Activated CD4-positive, alpha-beta memory T cell treated with anti-CD3 and anti-CD28 coated beads for 36 hours (primary cell): ENCODE measurements at places on chromosomes 5 and 9.

GRCh38 chr5:71533615-71534014 lies 53.5 kb upstream of the MCCC2 start:
- no peak for DNase-seq

DNA sequence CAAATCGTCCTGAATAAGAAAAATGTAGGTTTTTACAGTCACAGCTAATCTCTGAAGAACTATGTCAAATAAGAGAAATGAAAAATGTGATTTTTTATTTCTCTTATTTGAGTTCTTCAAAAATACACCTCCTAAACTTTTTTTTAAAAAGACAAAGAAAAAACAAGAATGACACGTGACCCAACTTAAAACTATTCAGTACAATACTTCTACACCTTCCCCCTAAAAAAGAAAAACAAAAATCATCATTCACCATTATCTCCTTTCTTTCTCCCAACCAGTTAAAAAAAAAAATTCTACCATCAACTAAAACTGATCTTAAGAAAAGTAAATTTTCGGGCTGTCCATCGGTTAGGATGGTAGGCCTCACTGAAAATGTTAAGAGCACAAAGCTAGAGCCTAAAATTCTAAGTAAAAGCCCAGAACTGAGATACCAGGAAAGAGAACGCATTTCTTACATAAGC lies 2.1 kb downstream of the RNF145 start:
- DNase-seq: no peak

- no peak for DNase-seq
Measured at GRCh38 chr5:36526537-36526936, 79.9 kb upstream of the SLC1A3 start.

DNA sequence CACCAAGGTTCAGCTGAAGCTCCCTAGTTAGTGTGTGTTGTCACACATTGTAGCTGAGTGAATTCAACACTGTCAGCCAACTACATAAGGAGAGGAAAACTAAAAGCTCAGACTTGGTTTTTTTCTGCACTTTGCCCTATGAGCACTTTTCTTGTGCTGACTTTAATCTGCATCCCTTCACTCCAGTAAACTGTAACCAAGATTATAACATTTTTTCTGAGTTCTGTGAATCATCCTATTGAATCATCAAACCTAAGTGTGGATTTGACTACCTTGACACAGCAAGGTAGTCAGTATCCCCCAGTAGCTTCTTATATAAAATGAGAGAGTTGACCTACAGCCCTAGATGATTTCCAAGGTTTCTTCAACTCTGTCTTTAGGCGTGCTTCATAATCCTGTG lies 325.0 kb downstream of the AGTPBP1 start:
- DNase-seq: no peak

- no peak for DNase-seq
Measured at GRCh38 chr5:150473673-150474358, 24.3 kb upstream of the RPS14 start.

GRCh38 chr5:121841892-121842291 lies 9.8 kb upstream of the FTMT start:
- DNase-seq: no peak

GRCh38 chr5:135738564-135738875 lies 95.9 kb upstream of the SLC25A48 start:
- no peak for DNase-seq

GRCh38 chr5:82046276-82046647 lies 74.4 kb downstream of the ATG10 start:
- no peak for DNase-seq

DNA sequence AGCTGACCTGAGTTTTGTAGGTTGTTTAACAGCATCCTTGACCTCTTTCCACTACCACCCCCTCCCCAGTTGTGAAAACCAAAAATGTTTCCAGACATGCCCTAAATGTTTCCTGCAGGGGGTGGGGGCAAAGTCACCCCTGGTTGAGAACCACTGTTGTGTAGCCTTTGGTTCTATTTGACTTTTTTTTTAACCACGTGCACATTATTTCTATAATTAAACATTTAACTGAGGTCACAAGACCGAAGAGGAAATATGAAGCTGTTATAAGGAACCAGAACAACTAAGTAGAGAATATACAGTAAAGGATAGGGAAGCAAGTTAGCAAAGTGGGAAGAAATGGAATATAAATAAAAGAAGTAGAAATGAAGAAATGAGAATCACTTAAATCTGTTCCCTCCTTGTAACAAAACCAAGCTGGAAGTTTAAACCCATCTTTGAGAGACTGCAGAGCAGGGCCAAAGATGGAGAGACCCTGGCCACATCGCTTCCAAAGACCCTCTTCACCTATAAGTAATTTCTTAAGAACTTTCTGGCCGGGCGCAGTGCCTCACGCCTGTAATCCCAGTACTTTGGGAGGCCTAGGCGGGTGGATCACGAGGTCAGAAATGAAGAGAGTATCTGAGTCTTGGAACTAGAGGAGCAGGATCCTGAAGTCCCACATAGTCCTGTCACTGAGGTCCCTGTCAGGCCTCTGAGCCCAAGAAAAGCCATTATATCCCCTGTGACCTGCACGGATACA lies 14.4 kb downstream of the SIT1 start:
- no peak for DNase-seq

- DNase-seq: no peak
Measured at GRCh38 chr9:29701971-29702370, 2128.7 kb upstream of the C9orf72 start.

GRCh38 chr5:107519900-107520354 lies 150.8 kb downstream of the EFNA5 start:
- DNase-seq: no peak

- DNase-seq: no peak
Measured at GRCh38 chr5:1208743-1209488, 7.5 kb downstream of the SLC6A19 start.

- no peak for DNase-seq
Measured at GRCh38 chr9:94010980-94011533, 55.9 kb upstream of the BARX1 start.

- peak; percentile 54 for DNase-seq
Measured at GRCh38 chr5:10726913-10727517, 34.0 kb downstream of the DAP start.

- no peak for DNase-seq
Measured at GRCh38 chr5:171495122-171495700, 75.8 kb downstream of the FGF18 start.

DNA sequence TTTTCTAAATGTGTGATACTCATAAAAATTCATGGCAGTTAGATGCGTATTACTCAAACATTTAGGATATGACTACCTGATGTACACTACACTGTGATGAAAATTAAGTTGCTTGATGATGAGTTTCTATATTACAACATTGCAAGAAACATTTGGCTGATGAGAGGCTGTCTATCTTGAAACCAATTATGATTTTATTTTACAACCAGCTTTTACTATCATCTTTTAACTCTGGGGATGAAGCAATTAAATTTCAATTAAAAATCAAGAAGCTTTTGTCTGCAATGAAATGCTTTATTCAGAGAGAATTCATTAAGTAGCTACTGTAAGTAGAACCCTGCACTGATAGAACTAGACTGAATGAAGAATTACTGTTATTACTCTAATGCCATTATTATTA lies 500.4 kb downstream of the KCTD16 start:
- DNase-seq: no peak

GRCh38 chr5:112077180-112077579 lies 320.2 kb upstream of the NREP start:
- DNase-seq: no peak

- peak; percentile 34 for DNase-seq
Measured at GRCh38 chr5:1492757-1493156, 31.0 kb downstream of the LPCAT1 start.

DNA sequence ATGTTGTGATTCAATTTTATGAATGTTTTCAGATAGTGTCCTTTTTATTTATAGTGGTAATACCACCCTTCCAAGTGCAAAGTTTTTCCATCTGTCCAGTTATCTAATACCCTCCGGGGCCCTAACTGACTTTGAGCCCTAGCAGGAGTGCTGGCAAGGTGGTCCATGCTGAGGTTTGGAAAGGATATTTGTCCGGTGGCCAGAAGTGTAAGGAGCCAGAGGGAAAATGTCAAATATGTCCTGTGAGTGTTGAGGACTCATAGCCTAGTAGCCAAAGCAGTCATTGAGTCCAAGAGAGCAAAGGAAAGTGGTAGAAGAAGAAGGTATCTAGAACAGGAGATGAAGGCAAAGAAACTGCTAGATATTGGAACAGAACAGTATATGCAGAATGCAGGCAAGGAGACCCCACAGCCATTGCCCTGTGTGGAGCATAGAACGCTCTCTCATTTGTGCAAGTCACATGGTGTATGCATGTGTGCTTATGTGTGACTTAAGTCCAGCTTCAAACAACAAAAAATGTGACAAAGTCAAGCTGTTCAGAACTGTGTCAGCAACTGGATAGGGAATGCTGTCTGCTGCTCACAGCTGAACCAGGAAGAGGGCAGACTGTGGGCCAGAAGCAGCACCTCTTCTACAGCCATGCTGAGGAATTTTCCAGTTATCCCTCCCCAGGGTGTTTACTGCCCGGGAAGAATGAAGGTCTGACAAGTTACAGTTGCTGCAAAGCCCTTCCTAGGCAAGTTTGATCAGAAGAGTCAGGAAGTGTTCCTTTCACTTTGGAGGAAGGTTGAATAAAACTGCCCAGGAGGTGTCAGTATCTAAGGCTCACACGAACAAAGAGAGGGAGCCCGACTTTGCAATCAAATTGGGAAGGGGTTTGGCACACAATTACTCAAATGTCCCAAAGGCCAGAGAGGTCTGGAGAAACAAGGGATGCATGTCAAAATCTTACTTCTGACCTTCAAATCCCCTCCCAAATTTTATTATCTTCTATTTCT lies 463.3 kb upstream of the DMAC1 start:
- DNase-seq: no peak

GRCh38 chr9:36007316-36007708 lies 29.4 kb upstream of the RECK start:
- no peak for DNase-seq

- no peak for DNase-seq
Measured at GRCh38 chr5:135995976-135996375, 32.8 kb upstream of the TGFBI start.

GRCh38 chr9:4706971-4707622 lies 27.7 kb downstream of the CDC37L1 start:
- no peak for DNase-seq
